ENCODE measurements at places on chromosomes 13 and 19. TPM values are rescaled to one million over a fixed set of nuclear protein-coding genes. Genes with fewer than 3 reads are reported as not detected.

The PLPPR3 gene
- total RNA-seq, result 2.5 TPM

The TUBB4A gene
- total RNA-seq, result not detected

The PSG7 gene
- 0.44 TPM for total RNA-seq

The OR4F17 gene
- not detected for total RNA-seq

The ZNF813 gene
- 3.5 TPM for total RNA-seq

The PLIN4 gene
- total RNA-seq, result 8.9 TPM

The MYH14 gene
- not detected for total RNA-seq

The AMER2 gene
- total RNA-seq, result not detected

The GFY gene
- total RNA-seq, result not detected

The PSPN gene
- 1.7 TPM for total RNA-seq

The ZNF730 gene
- 2.6 TPM for total RNA-seq

The IL17D gene
- 3.6 TPM for total RNA-seq

The MIA gene
- total RNA-seq, result 0.83 TPM

The TRAPPC6A gene
- total RNA-seq, result 8.3 TPM

The SLC25A41 gene
- total RNA-seq, result under 0.01 TPM

The LRG1 gene
- not detected for total RNA-seq

The CYP2F1 gene
- total RNA-seq, result not detected

The LGALS14 gene
- not detected for total RNA-seq

The PRR20D gene
- not detected for total RNA-seq

The NLRP7 gene
- total RNA-seq, result under 0.01 TPM

The UBE2L5 gene
- total RNA-seq, result 0.17 TPM

The TNFSF9 gene
- 1.3 TPM for total RNA-seq

The CBY2 gene
- not detected for total RNA-seq

The IZUMO2 gene
- total RNA-seq, result not detected

The SPIB gene
- not detected for total RNA-seq

The CD37 gene
- not detected for total RNA-seq

The TEX101 gene
- total RNA-seq, result not detected

The ZNF682 gene
- total RNA-seq, result 3.0 TPM
